HFFc6 (cell line): ENCODE measurements at places on chromosomes 7 and 10.
A peak's percentile ranks its signal among the peaks of the same experiment; 100 is the strongest.

DNA sequence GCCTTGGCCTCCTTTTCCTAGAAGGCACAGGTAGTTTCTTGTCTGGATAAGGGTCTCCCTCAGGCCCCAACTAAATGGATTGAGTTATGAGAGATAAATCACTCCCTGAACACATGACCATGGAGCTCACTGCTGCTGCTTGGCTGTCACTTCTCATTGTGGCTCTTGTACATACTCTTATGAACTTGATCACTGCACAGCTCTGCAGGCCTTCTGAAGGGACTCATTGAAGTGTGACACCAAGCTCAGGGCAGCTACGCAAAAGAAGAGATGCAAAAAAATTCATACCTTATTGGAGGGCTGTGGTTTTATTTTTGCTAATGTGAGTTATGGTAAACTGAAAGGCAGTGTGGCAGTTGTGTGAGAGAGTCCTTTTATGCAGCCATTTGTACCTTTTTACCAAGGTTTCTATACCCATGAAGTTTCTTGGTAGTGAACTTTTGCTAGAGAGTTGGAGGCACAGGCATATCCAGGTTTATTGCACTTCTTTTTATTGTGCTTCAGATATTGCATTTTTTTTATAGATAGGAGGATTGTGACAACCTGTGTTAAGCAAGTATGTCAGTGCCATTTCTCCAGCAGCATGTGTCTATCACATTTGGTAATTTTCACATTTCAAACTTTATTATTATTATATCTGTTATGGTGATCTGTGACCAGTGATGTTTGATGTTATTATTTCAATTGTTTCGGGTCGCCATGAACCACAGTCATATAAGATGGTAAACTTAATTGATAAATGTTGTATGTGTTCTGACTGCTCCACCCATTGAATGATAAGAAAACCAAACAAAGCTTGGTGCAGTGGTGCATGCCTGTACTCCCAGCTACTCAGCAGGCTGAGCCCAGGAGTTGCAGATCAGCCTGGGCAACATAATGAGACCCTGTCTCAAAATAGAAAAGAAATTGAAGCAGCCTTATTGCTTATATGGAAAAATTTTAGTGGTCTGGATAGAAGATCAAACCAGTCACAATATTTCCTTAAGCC is 100.6 kb downstream of the LRRC4 start:
- no peak for DNase-seq

GRCh38 chr10:77081481-77081891 is 556.1 kb downstream of the KCNMA1 start:
- DNase-seq = no peak

GRCh38 chr10:21230219-21230618 is 295.3 kb downstream of the SKIDA1 start:
- no peak for DNase-seq

GRCh38 chr7:24574386-24574785 is 1.1 kb downstream of the PALS2 start:
- peak; percentile 4 for DNase-seq
